ENCODE measurements at places on chromosomes 6 and 20. TPM values are rescaled to one million over a fixed set of nuclear protein-coding genes. Genes with fewer than 3 reads are reported as not detected.

Gene FAM209A
- not detected for total RNA-seq

Gene PGC
- not detected for total RNA-seq

Gene CHD6
- total RNA-seq: 31.7 TPM

Gene POFUT1
- 25.5 TPM for total RNA-seq

Gene PERP
- total RNA-seq: 7.7 TPM

Gene CLPSL2
- not detected for total RNA-seq

Gene CRISP2
- total RNA-seq: not detected

Gene CCN5
- total RNA-seq: not detected

Gene HLA-B
- 41.7 TPM for total RNA-seq

Gene PANK2
- total RNA-seq: 47.8 TPM

Gene SEL1L2
- total RNA-seq: not detected

Gene SIM1
- total RNA-seq: not detected

Gene NSFL1C
- total RNA-seq: 40.3 TPM

Gene DLL1
- under 0.01 TPM for total RNA-seq

Gene GTF2H4
- 13.4 TPM for total RNA-seq

Gene NOTCH4
- 2.2 TPM for total RNA-seq

Gene VSX1
- not detected for total RNA-seq

Gene SSTR4
- not detected for total RNA-seq

Gene PRDM13
- not detected for total RNA-seq

Gene SLC44A4
- total RNA-seq: 0.36 TPM

Gene SLC22A3
- not detected for total RNA-seq

Gene NRN1
- not detected for total RNA-seq

Data from IMR-90 (cell line).